Stimulated activated CD4-positive, alpha-beta T cell treated with anti-CD3 and anti-CD28 coated beads, Interleukin-1b, Interleukin-23, amount 100 ng/mL, for 1 hour (primary cell): ENCODE measurements at places on chromosomes 6 and 20.

DNA sequence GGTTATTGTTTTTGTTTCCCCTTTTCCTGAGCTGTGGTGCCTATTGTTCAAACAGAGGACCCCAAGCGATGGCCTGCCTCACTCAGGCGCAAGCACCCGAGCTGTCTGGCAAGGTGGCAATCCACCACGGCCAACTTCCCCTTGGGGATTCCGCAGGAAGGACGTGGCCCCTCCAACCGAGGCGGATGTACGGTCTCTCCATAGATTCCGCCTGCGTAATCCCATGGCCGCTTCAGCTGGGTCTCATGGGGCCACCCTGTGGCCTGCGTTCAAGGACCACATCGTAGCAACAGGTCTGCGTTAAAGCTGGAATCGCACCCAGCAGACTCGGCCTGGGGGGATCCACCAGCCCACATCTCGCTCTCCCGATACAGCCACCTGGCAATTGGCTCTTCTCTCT, 79.9 kb downstream of the CEBPB start:
- DNase-seq, result no peak

DNA sequence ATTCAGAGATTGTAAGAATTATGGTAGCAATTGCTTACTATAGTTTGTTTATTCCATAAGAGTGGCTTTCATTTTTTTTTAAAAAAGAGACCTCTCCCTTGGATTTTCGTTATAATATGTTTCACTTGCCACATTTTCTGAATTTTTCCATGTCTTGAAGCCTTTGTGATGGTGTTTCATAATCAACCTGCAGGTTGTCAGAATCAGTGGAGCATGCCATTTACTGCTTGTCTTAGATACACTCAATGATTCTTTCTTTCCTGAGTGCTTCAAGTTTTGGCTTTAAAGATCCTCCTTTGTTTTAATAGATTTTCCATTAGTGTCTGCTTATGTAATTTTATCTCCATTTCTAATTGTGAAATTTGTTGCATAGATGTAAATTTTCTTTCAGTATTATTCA, 31.2 kb downstream of the KCNQ5 start:
- no peak for DNase-seq

DNA sequence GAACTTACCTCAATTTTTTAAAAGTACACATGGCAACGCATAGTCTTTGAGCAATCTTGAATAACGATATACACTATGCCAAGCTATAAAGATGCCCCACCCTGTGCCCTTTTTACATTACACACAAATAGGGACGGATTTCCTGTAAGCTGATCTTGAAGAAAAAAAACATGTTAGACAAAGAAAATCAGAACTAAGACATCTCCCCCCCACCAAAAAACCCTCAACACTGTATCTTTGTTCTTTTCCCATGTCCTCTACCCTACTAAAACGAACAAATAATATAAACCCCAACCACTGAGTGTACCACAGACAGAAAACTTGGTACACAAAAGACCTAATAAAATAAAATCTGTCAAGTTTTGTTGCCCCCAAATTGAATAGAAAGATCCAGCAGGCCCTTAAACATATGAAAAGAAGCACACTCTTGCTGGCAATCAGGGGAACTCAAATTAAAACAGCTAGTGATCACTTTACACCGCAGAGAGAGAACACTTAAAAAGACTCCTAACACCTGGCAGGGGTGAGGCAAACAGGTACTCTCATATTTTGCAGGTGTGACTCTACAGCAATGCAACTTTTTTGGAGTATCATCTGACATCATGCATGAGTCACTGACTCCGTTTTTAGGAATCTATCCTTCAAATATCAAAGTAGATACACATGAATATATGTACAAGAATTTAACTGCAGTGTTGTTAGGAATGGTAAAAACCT, 29.6 kb downstream of the BACH2 start:
- no peak for DNase-seq

DNA sequence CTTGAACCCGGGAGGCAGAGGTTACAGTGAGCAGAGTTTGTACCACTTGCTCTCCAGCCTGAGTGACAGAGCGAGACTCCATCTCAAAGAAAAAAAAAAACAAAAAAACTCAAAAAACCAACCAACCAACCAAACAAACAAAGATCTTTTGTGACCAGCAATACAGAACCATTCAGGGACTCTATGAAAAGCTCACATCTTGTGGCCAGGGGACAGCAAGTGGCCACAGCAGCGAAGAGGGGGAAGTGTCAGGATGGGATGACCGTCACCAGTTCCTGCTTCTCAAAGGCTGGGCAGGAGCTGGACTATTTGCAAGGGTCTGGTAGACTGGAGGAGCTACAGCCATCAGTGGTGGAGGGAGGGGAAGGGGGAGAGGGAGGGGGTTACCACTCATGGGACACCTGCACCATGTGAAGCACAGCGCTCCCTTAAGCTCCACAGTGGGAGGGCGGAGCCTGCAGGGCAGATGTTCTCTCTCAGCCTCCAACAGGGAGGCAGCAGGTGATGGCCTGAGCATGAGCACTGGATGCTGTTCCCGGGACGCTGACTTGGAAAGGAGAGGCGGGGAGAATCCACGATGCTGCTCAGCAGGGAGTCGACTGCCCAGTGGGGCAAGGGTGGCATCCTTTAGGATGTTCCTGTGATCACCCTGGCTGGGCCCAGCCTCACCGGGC, 19.7 kb upstream of the ULBP3 start:
- no peak for DNase-seq

GRCh38 chr20:20665606-20666332, 46.7 kb downstream of the RALGAPA2 start:
- DNase-seq, result no peak

- no peak for DNase-seq
These were observed 17.1 kb downstream of the PRKN start for GRCh38 chr6:162710419-162710818.

- DNase-seq, result no peak
These were observed 19.2 kb downstream of the METTL24 start for GRCh38 chr6:110338820-110339470.

- no peak for DNase-seq
These were observed 46.1 kb downstream of the HLA-F start for GRCh38 chr6:29769336-29769735.

- no peak for DNase-seq
These were observed 26.5 kb downstream of the PLCG1 start for GRCh38 chr20:41163821-41164220.

GRCh38 chr20:55678970-55679667, 326.2 kb downstream of the CBLN4 start:
- no peak for DNase-seq

- no peak for DNase-seq
These were observed 296.5 kb upstream of the SLC35B3 start for GRCh38 chr6:8731874-8732273.

GRCh38 chr6:108744996-108745395, 103.2 kb upstream of the ARMC2 start:
- DNase-seq, result no peak

DNA sequence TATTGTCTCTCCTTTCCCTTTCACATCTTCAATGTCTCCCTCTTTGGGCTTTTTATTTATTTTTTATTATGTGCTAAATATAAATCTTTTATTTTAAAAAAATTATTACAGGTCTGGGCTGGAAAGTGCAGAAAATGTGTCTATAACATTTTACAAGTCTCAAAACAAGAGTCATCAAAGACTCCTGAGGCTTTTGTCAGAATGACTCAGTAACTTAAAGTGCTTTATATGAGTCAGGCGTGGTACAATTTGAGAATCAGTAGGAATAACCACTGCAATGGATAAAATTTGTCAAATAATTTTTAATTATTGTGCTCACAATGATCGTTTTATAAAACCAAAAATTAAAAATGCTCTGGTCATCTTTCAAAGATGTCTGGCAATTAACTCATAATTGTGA, 193.9 kb downstream of the MMUT start:
- no peak for DNase-seq

GRCh38 chr6:132004668-132005067, 53.5 kb upstream of the CCN2 start:
- DNase-seq, result no peak

GRCh38 chr6:128206610-128207426, 306.0 kb upstream of the THEMIS start:
- no peak for DNase-seq

GRCh38 chr6:22221211-22221610, 75.6 kb downstream of the PRL start:
- DNase-seq, result no peak

DNA sequence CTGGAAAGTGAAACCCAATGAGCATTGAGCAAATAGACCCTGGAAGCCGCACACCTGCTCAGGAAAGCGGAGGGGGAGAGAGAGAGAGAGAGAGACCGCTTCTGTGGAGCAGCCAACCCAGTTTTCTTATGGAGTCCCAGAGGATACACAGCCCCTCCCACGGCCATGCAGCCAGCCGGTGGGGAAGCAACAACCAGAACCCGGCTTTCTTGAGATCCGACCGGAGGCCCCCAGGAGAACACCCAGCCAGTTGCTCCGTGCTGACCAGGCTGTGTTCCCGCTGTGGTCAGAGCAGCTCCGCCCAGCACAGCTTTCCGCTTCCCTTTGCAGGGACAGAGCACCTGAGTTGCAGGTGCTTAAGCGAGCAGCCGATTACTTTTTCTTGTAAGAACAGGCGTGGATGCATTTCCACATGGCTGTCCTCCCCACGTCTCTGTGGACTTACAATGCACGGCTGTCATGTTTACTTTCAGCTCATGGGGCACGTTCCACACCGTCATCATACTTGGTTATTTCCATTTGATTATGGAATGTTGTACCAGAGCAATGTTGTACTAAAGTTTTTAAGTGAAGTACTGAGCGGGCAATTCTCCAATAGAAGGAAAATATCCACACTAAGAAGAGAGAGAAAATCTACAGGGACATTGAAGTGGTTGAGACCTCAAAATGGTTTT, 381.9 kb downstream of the THBS2 start:
- DNase-seq, result no peak

DNA sequence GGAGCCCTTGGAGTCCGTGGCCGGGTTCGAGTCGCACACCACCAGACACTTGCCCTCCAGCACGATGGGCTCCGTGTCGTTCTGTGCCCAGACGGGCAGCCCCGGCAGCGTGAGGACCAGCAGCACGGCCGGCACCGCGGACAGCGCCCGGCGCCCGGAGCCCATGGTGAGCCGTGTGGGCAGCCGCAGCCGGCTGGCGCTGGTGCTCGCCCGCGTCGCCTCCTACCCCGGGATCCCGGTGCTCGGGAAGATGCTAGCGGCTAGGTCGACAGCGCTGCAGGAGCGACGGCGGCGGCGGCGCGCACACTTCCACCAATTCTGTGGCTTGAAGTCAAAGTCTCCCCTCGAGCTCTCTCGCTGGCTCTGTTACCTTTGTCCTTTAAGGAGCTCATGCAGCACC, 1.3 kb downstream of the CBLN4 start:
- no peak for DNase-seq
